ENCODE measurements at places on chromosomes 7 and 10.

GRCh38 chr10:32437334-32437733 lies 8.6 kb upstream of the CCDC7 start:
- no peak for DNase-seq

GRCh38 chr10:123083811-123084210 lies 52.0 kb upstream of the HMX3 start:
- DNase-seq, result no peak

GRCh38 chr10:19932806-19933371 lies 116.7 kb downstream of the PLXDC2 start:
- no peak for DNase-seq

- no peak for DNase-seq
These were observed 1254.6 kb upstream of the CELF2 start for GRCh38 chr10:9762966-9763656.

DNA sequence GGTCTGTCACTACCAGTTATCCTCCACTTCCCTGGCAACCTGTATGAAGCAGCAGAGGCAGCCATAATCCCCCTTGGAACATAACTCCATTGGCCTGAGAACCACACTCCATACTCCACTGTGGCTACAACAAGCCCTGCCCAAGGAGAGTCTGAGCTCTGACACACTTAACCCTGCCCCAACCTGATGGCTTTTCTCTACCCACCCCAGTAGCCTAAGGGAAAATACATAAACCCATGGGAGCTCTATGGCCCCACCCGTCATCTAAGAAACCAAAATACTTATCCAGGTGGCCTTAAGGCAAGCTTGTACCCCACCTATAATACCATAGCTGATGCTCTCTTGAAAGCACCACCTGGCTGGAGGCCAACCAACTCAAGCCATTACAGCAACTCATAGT lies 324.8 kb upstream of the GLI3 start:
- DNase-seq, result no peak

DNA sequence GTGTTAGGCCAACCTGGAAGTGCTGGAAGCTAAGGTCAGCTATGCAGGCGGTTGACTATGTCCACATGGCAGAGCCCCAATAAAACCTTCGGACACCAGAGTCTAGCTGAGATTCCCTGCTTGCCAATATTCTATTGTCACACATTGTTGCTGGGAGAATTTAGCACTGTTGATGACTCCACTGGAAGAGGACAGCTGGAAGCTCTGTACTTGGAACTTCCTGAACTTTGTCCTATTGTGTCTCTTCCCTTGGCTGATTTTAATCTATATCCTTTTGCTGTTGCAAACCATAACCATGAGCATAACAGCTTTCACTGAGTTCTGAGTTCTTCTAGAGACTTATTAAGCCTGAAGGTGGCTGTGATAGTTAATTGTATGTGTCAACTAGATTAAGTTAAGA lies 12.0 kb downstream of the XRCC2 start:
- DNase-seq, result no peak

DNA sequence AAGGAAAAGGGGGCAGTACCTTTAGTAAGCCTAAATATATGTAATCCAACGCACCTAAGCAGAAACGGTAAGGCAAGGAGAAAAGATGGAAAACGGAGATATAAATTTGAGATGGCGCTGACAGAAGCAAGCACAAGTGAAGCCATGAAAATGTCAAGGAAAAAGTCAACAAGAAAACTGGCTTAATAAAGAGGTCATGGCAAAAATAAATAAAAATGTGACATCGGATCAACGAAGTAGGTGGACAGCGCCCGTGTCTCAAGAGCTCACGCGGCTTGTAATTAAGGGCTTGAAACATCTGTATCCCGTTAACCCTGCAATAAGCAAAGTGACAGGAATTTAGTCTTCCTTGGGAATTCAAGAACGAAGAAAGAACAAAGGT lies 611 bp downstream of the NDUFA5 start:
- no peak for DNase-seq

DNA sequence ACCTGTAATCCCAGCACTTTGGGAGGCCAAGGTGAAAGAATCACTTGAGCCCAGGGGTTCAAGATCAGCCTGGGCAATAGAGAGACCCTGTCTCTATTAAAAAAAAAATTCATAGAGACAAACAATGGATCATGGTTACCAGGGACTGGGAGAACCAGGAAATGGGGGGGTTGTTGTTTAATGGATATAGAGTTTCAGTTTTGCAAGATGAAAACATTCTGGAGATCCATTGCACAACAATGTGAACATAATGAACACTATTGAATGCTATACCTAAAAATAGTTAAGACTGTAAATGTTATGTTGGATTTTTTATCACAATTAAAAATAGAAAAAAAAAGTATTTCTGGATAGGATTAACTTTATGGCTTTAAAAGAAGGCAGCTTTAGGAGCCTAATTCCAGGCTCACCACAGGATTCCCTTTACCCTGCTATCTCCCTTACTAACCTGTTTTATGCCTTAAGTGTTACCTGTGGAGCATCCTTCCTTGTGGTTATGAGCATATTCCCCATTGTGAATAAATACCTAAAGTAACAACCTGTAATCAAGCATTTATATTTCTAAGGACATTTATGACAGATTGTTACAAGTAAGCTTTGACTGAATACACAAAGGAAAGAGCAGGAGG lies 45.1 kb upstream of the SGCE start:
- DNase-seq, result no peak

DNA sequence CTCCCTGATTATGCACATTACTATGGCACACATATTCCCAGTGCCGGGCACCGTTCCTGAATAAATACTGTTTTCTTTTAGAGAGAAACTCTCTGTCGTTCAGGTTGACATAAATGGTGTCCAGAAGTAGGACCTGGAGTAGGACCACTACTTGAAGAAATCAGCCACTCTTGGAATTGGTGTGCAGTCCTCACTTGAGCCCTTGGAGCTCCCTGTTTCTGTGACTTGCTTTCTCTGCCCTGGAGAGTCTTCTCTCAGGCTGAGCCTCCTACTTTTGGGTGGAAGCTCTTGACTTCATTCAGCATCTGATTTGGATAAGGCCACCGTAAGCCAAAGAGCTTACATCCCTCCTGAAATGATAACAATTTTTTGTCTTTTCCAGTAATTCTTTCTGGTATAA lies 29.7 kb upstream of the ANTXRL start:
- no peak for DNase-seq

DNA sequence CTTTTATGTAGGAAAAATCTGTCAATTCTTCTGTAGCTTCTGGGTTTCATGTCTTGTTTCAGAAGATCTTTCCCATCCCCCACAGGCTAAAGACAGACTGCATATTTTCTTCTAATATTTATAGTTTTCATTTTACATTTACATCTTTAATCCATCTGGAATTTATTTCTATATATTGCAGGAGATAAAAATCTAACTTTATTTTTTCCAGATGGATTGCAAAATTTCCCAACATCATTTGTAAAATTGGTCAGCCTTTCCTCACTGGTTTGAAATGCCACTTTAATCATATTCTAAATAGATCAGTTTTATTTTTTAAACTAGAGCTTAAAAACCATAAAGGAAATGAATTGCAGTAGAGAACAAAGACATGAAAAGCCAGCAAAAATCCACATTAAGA lies 46.9 kb downstream of the TMEM26 start:
- no peak for DNase-seq

DNA sequence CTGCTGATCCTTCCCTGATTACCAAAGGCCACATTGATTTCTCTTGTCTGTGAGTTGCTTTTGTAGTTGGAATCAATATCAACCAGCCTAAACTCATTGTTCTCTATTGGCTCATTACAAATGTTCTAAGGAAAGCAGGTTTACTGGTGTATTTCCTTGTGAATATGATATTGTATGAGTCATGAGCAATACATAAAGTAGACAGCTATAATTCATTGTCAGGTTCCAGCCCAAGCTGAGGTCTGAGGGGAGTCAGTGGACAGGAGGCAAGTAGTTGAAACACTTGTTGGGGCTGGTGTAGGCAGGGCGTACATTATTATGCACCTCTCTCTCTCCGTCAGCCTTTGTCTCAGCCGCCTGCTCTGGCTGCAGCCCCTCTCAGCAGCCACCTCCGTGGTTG lies 451.7 kb downstream of the IPMK start:
- DNase-seq, result no peak

Data from activated CD8-positive, alpha-beta T cell treated with anti-CD3 and anti-CD28 coated beads for 36 hours (primary cell).